ENCODE measurements at places on chromosomes 3 and 15.

- DNase-seq, result no peak
Observed at GRCh38 chr15:65939901-65940617, 70.8 kb downstream of the RAB11A start.

- no peak for DNase-seq
Observed at GRCh38 chr3:139586420-139587017, 47.0 kb upstream of the RBP1 start.

GRCh38 chr3:175919133-175919532 is 1060.0 kb downstream of the NAALADL2 start:
- DNase-seq, result no peak

- DNase-seq, result no peak
Observed at GRCh38 chr15:94586099-94586498, 354.7 kb downstream of the MCTP2 start.

DNA sequence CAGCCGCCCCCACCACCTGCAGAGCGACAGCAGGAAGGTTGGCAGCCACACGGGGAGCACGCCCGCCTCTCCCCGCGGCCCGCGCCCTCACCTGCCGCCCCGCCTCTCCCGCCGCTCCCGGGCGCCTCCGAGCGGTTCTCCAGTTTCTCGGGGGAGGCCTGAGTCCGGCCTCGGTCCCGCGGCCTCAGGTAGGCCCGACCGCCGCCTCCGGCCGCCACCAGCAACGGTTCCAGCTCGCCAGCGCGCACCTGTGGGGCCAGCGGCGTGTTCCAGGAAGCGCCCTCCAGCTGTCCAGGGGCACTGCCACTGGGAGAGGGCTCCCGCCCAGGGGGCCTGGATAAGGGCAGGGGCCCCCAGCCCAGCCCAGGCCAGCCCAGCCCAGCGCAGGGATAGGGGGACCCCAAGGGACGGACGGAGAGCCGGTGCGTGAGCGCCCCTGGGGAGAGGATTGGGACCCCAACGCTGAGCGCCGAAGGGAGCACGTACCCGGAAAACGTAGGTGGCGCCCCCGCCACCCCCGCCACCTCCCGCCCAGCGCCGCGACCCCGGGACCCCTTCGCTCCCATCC is 2.2 kb downstream of the LTK start:
- no peak for DNase-seq

- no peak for DNase-seq
Observed at GRCh38 chr3:44232407-44232806, 9.3 kb upstream of the TOPAZ1 start.

- no peak for DNase-seq
Observed at GRCh38 chr15:101470548-101471239, 18.8 kb downstream of the PCSK6 start.

- DNase-seq, result no peak
Observed at GRCh38 chr15:78079298-78080087, 2.0 kb upstream of the TBC1D2B start.

- DNase-seq, result no peak
Observed at GRCh38 chr3:10983219-10983916, 9.2 kb upstream of the SLC6A1 start.

GRCh38 chr3:134389865-134390264 is 15.6 kb upstream of the AMOTL2 start:
- no peak for DNase-seq

GRCh38 chr3:119368298-119368697 is 74.1 kb downstream of the ARHGAP31 start:
- no peak for DNase-seq

DNA sequence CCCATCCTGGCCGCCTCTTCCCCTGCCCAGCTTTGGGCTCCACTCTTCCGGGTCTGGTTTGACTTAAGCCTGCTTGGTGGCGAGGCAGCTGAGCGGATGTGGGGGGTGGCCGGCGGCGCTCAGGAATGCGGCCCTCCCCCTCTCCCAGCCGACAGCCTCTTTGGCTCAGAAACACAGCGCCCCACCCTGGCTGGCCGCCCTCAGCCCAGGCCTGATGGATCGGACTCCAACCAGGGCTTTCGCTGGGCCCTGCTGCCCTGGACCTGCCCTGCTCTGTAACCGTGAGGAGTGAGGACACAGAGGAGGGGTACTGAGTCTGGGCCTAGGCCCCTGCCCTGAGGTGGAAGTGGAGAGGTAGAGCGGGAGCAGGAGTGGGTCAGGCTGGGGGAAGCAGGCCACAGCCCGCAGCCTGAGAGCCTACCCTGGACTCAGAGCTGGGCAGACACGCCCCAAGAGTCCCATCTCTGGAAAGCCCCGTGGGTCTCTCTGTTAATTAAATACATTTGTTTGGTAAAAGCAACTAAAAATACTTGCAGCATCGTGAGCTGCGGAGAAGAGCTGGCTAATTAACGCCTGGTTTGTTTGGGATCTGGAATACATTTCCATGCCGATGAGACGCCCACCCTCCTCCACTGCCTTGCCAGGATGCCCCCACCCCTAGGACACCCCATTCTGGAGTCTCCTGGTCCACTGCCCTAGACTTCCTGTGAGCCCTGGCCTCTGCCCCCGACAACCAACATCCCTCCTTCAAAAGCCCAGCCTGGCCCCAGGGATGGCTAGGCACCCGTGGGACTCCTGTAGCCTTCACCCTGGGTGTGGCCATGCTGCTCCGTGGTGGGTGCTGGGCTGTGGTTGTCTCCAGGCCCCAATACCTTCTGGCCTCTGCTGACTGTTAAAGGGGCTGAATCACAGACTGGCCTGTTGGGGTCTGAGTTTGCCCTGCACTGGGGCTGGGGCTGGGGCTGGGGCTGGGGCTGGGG is 19.6 kb downstream of the PLXNA1 start:
- DNase-seq, result no peak

DNA sequence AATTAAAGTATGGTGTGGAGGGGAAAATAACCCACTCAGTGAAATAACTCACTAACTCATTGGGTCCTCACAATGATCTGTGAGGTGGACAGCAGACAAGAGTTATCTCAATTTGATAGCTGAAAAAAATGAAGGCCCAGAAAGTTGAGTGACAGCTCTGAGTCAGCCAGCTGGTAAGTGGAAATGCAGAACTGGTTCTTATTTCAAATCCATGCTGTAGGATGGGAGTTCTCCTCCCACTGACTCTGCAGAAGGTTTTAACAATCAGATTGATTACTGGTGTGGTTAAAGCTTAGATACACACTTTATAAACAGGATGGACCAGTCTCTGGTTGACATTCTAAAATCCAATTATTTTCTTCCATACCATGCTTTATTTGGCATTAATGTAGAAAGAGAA is 87.0 kb upstream of the LMOD3 start:
- DNase-seq, result no peak

DNA sequence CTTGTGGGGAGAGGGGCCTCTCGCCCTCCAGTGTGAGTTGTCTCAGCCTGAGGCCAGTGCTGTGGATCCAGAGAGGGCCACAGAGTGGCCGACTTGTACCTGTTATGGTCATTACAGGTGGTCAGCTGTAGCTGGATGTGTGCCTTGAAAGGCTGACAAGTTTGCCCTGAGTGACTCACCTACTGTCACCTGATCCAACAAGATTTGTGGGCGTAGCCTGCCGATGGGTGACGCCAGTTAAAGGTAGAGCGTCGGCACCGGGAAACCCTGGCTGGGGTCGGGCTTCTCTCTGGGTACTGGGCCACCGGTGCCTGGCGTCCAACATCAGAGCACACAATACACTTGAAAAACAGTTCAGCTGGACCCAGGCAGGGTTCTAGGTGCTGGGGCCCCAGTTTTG is 2.8 kb upstream of the ISG20 start:
- peak; percentile 83 for DNase-seq

- DNase-seq, result no peak
Observed at GRCh38 chr3:28210968-28211713, 30.3 kb upstream of the CMC1 start.

GRCh38 chr3:54376142-54376807 is 253.9 kb downstream of the CACNA2D3 start:
- no peak for DNase-seq

DNA sequence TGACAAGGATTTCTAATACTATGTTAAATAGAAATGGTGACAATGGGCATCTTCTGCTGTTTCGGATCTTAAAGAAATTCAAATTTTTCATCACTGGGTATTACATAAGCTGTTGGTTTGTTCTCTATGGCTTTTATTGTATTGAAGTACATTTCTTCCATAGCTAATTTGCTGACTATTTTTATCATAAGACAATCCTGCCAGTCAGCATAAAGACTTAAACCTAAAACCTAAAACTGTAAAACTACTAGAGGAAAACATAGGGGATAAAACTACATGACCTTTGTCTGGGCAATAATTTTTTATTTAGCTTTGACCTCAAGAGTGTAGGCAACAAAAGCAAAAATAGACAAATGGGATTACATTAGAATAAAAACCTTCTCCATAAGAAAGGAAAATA is 1017.4 kb downstream of the SI start:
- DNase-seq, result no peak

GRCh38 chr15:68419301-68420175 is 12.4 kb downstream of the ITGA11 start:
- DNase-seq, result no peak

DNA sequence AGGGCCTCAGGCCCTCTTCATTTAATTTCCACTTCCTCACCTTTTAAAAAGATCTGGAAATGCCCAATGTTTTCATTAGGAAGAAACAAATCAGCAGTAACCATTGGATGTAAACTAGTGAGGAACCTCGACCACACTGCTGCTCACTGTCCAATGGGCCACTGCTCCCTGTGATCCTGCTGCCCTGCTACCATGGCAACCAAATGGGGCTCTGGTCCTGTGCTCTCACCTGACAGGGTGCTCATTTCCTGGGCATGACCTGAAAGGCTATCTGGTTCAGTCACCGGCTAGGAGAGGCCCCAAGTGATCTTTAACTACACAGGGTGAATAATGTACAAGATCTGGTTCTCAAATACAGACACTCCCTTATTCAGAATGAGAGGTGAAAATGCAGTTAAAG is 54.6 kb downstream of the ARHGEF3 start:
- no peak for DNase-seq

- no peak for DNase-seq
Observed at GRCh38 chr3:59558906-59559720, 509.3 kb upstream of the CFAP20DC start.

DNA sequence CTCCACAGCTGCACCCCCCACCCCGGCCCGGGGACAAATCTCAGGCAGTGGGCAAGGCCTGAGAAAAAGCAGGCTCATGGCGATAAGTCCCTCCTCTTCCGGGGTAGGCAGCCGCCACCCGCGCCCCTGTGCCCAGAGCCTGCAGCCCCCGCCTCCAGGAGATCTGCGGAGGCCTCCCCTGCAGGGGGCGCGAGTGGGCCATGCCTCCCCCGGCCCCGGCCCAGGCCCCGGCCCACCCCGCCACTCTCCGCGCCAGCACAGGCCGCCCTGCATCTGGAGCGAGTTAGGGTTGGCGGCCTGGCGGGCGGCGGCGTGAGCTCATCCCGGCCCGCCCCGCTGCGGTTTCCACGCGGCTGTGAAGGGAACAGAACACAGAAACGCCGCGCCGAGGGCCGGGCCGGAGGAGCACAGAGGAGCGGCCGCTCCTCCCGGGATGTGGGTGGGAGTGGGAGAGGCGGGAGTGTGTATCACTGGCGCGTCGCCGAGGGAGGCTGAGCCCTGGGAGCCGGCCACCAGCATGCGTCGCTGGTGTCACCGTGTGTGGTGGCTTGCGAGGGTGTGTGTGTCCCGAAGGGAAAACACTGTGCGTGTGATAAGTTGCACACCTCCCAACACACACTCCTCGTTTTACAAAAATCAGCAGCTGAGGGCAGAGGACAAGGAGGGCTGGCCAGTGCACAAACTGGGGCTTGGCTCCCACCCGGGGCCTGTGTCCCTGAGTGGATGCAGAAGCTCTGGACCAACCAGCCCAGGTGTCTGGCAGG is 17.2 kb downstream of the MYL3 start:
- peak; percentile 81 for DNase-seq

GRCh38 chr3:143002083-143002712 is 828 bp downstream of the U2SURP start:
- no peak for DNase-seq

GRCh38 chr15:75225951-75226732 is 24.5 kb downstream of the C15orf39 start:
- no peak for DNase-seq

- DNase-seq, result no peak
Observed at GRCh38 chr15:94135486-94136147, 95.7 kb upstream of the MCTP2 start.

- no peak for DNase-seq
Observed at GRCh38 chr15:60392601-60392985, 5.2 kb downstream of the ANXA2 start.

GRCh38 chr3:157394411-157394810 is 42.2 kb upstream of the PTX3 start:
- DNase-seq, result no peak

DNA sequence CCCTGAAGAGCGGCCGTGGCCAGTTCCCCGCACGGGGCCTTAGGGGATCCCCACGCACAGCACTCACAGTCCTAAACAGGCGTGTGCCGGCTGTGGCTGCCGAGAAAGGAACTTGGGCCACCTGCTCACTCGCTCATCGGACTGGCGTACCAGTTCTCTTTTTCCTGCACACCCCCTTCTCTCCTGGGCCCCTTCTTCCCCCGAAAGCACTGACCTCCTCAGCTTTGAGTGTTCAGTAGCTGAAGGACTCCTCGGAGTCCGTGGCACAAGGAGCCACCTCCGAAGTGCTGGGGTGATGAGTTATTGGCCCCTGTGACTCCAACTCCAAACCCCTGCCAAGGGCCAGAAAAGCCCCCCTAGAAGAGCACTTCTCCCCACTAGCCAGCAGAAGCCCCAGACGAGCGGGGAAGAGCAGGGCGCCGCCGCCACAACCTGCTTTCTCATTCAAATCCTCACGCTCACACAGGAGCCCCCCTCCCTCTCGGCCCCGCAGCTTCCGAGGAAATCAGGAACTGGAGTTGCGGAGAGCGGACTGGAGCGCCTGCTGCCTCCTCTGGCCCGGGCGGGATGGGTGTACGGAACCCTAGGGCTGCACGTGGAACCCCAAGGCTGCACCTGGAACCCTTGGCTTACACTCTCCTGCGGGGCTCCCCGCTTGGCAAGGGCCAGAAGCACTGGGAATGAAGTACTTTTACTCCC is at the start of gene PLCH1:
Gene PLCH1 (minus strand): TSS at position 446 of the 699 bp plus-strand sequence. CDS start 40,847 bp downstream, outside the sequence.
- peak; percentile 47 for DNase-seq

GRCh38 chr3:11168881-11169805 is 14.8 kb downstream of the HRH1 start:
- no peak for DNase-seq

GRCh38 chr3:42369304-42369703 is 41.1 kb downstream of the LYZL4 start:
- DNase-seq, result no peak

- no peak for DNase-seq
Observed at GRCh38 chr15:75693501-75694240, 19.0 kb downstream of the CSPG4 start.

- DNase-seq, result no peak
Observed at GRCh38 chr15:38696790-38697495, 132.3 kb upstream of the RASGRP1 start.
